Endodermal cell (in vitro differentiated cells): ENCODE measurements at places on chromosomes 1 and 21. TPM values are rescaled to one million over a fixed set of nuclear protein-coding genes. Genes with fewer than 3 reads are reported as not detected.

The PAX7 gene
- 1.4 and 2.2 TPM in 2 replicates for total RNA-seq

The PDC gene
- not detected in 2 replicates for total RNA-seq

The ZNF436 gene
- 7.4 and 8.9 TPM in 2 replicates for total RNA-seq

The C1orf74 gene
- 3.0 and 3.1 TPM in 2 replicates for total RNA-seq

The TACSTD2 gene
- total RNA-seq = 0.46 and 0.61 TPM in 2 replicates

The CHODL gene
- total RNA-seq = 2.2 and 2.9 TPM in 2 replicates

The CATSPERE gene
- total RNA-seq = 0.20 and 0.42 TPM in 2 replicates

The B3GALT2 gene
- total RNA-seq = not detected in 3 replicates

The PTGS2 gene
- total RNA-seq = 0.09 and 0.20 TPM in 2 replicates

The PGLYRP3 gene
- not detected in 2 replicates for total RNA-seq

The BCL2L15 gene
- 0.73 TPM in 1 of 2 replicates, not detected in the other for total RNA-seq

The CFHR4 gene
- total RNA-seq = not detected in 2 replicates

The ETNK2 gene
- total RNA-seq = 15.3 to 25.9 TPM (median 24.4 TPM) in 3 replicates

The ADAMTS1 gene
- total RNA-seq = 20.4 and 24.2 TPM in 2 replicates

The LHX8 gene
- not detected in 2 replicates for total RNA-seq

The OPRD1 gene
- 0.55 and 0.56 TPM in 2 replicates for total RNA-seq

The STMN1 gene
- total RNA-seq = 543 and 547 TPM in 2 replicates

The RAB42 gene
- 2.1 and 2.9 TPM in 2 replicates for total RNA-seq

The C1orf94 gene
- total RNA-seq = 0.15 and 0.38 TPM in 2 replicates

The OR2T33 gene
- total RNA-seq = 0.36 TPM in 1 of 3 replicates, not detected in the others

The NME7 gene
- total RNA-seq = 26.7 and 32.3 TPM in 2 replicates

The SLC25A34 gene
- 0.74 to 1.8 TPM in 2 of 3 replicates, not detected in the other for total RNA-seq

The GUCA2B gene
- total RNA-seq = not detected in 2 replicates

The ARL8A gene
- total RNA-seq = 79.5 to 91.4 TPM (median 82.0 TPM) in 3 replicates

The EPHA8 gene
- 1.2 and 1.5 TPM in 2 replicates for total RNA-seq

The NFASC gene
- 45.7 and 45.9 TPM in 2 replicates for total RNA-seq

The GPX7 gene
- 17.8 and 20.3 TPM in 2 replicates for total RNA-seq

The PDZK1 gene
- total RNA-seq = 47.6 to 51.8 TPM (median 49.7 TPM) in 3 replicates

The CLIC6 gene
- 1.8 to 3.1 TPM (median 2.4 TPM) in 3 replicates for total RNA-seq

The TMEM9 gene
- 145 to 169 TPM (median 157 TPM) in 3 replicates for total RNA-seq

The ADAMTS5 gene
- 0.31 to 0.48 TPM (median 0.33 TPM) in 3 replicates for total RNA-seq
